Stimulated activated CD4-positive, alpha-beta T cell treated with anti-CD3 and anti-CD28 coated beads, TNF-alpha, amount 100 ng/mL, for 1 hour (primary cell): ENCODE measurements at places on chromosomes 3 and 15.

GRCh38 chr15:83310521-83311456, 26.3 kb upstream of the BNC1 start:
- DNase-seq, result no peak

GRCh38 chr15:40471105-40471807, 472 bp downstream of the CHST14 start:
- DNase-seq, result no peak

- DNase-seq, result no peak
Measured at GRCh38 chr3:43017004-43017403, 37.9 kb downstream of the GASK1A start.

- DNase-seq, result no peak
Measured at GRCh38 chr3:151426341-151426657, 34.6 kb downstream of the IGSF10 start.

DNA sequence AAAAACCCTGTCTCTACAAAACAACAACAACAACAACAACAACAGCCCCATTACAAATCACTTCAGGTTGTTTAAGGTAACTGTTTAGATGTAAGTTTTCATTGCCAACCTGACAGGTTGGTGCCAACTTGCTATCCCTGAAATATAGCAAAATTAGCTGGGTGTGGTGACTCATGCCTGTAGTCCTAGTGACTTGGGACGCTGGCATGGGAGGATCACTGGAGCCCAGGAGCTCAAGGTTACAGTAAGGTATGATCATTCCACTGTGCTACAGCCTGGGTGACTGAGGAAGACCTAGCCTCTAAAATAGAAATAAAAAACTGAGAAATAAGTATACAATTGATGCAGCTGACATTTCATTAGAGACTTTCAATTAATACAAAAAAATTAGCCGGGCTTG, 36.0 kb upstream of the CDAN1 start:
- no peak for DNase-seq

DNA sequence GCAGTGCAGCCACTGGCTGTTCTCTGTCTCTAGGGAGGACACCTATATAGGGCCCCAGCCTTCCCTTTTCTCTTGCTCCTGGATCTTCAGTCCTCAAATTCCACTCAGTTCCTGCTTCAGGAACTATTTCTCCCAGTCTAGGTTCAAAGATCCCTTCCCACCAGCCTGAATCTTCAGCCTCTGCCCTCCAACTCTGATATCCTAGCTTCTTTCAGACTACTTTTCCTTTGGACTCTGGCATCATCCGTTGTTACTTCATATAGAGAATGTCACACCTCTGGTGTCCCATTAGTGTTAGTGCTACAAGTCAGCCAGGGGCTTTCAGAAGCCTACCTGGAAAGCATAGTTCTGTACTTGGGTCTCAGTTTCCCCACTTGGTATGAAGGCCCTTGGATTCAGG, 10.0 kb upstream of the HPS3 start:
- no peak for DNase-seq

DNA sequence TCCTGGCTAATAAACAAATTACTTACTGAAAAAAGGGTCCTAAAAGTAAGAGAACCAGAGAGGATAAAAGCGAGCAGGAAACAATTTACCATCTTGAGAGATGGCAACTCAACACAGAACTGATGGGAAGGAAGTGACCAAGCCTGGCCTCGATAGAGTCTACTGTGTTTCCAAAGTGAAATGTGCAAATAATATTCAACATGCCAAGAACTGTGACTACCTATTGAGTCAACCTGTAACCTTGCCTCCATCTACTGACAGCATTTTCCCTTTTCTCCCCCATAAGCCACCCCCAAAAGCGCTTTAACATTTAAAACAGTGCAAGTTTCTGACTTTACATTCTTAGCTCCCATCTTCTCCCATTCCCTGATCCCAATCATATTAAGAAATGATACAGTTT, 75.4 kb upstream of the PSMD6 start:
- DNase-seq, result no peak

- peak; percentile 49 for DNase-seq
Measured at GRCh38 chr15:45456212-45457106, 66.1 kb downstream of the SLC30A4 start.

DNA sequence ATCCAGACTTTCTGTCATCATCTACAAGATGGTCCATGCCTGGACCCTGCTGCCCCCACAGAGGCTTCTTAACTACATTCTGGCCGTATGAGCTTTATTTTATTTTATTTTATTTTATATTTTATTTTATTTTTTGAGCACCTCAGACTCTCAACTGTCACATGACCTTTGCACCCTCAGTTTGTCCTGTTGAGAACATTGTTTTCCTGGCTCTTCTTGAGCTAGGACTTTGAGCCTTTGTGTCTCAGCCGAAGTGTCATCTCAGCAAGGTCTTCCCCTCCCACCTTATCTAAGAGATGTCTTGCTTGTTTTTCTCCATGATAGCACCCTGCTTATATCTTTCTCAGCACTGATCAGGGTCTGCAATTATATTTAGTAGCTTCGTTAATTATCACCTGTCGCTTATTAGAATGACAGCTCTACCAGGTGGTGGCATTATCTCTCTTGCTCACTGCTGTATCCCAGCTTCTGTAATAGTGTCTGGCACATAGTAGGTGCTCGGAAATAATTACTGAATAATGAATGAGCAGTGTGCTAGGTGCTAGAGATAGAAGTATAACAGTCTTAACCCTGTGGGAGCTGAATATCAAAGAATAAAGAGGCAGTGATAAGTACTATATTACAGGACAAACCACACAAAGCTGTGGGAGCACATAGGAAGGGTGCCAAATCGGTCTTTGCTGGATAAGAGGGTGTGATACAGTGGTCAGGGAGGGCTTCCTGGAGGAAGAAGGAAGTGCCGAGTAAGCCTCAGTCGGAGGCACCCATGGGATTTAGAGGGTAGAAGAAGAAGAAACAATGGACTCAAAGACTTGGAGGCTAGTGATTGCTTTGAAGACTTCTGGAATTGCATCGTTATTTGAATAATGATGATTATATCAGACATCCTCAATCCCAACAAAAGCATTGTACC, 136.2 kb downstream of the ITPR1 start:
- no peak for DNase-seq

DNA sequence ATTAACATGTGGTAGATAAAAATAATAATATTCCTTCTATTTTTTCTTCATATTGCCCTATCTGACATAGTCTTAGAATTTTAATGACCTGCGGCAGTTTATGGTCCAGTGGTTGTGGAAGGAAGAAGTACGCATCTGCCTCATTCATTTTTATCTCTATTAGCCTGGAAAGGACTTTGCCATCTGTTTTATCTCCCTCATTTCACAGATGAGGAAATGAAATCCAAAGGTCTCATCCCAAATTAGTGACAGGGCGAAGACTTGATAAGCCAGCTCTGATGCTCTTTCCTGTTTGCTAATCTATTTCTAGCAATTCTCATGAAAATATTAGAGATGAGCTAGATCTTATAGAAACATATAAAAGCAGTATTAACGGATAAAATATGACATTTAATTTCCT, 113.3 kb downstream of the KLHL25 start:
- DNase-seq, result no peak

DNA sequence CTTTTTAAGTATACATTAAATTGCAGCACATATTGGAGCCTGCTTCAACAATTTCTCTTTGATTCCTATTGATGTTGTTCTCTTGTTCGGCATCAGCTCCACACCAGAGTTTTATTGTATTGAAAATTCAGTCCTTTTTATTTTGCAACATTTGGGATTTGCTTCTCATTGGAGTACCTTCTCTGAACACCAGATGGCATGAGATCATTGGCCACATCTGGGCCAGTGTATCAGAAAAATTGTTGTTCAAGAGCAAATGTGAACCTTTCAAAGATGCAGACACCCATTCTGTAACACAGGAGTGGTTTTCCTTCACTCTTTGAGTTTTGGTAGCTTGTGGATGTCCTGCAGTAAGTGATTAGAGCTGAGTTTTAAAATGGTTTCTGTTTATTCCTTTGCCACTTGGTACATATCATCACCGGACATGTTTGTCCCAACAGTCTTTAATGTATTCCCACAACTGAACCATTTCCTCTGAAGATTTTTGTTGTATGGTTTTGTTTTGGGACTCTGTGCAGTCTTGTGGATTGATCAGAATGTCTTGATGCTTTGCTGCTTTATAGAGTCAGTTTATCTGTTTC, 96.1 kb downstream of the MCTP2 start:
- no peak for DNase-seq

GRCh38 chr3:145094355-145094941, 1066.5 kb downstream of the PLOD2 start:
- DNase-seq, result no peak

- no peak for DNase-seq
Measured at GRCh38 chr15:62841891-62842559, 200.5 kb upstream of the TPM1 start.

- DNase-seq, result no peak
Measured at GRCh38 chr3:128770387-128770786, 44.4 kb downstream of the RAB7A start.

- DNase-seq, result no peak
Measured at GRCh38 chr15:20345401-20345958, 196.1 kb downstream of the GOLGA6L6 start.

- no peak for DNase-seq
Measured at GRCh38 chr3:69149586-69149985, 27.2 kb upstream of the LMOD3 start.

GRCh38 chr15:65101411-65101890, 13.5 kb downstream of the UBAP1L start:
- DNase-seq, result no peak

- DNase-seq, result no peak
Measured at GRCh38 chr3:100041328-100041749, 73.0 kb downstream of the FILIP1L start.

- DNase-seq, result no peak
Measured at GRCh38 chr15:93861956-93862741, 369.2 kb upstream of the MCTP2 start.

GRCh38 chr3:154598166-154598565, 168.2 kb upstream of the GPR149 start:
- no peak for DNase-seq

DNA sequence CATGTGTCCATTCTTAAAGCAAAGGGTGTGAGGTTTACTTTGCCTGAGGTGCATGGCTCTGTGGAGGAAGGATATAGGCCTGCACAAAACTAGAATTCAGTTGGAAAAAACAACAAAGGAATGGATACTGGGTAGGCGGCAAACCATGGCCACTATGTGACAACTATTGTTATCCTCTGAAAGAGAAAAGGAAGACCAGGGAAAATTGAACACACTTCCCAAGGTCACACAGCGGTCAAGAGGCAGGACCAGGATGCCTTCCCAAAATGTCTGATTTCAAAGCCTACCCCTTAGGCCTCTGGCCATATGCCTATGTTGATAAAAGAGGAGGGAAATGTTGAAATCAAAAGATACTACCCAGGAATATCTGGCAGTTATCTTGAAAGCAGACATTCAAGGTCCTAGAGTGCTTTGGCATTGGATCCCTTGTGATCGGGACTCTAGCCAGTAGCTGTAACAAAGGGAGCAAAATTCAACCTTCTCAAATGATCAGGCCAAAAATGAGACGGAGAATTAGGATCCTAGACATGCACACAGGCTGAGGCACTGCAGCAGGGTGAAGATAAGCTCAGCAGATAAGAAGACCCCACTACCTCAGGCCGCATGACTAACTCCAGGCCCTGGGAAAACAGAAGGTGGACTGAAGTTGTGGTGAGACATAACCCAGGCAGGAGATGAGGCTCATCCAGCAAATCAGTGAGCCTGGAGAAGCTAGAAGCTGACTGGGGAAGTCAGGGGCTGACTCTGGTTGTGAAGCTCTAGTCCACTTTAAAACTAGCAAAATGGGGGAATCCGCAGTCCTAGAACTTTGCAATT, 292.2 kb downstream of the NEK10 start:
- no peak for DNase-seq

GRCh38 chr15:85361323-85361722, 19.1 kb upstream of the AKAP13 start:
- DNase-seq, result no peak

- no peak for DNase-seq
Measured at GRCh38 chr3:143002727-143003126, 1.4 kb downstream of the U2SURP start.

- DNase-seq, result no peak
Measured at GRCh38 chr3:8822141-8822540, 52.7 kb upstream of the OXTR start.

DNA sequence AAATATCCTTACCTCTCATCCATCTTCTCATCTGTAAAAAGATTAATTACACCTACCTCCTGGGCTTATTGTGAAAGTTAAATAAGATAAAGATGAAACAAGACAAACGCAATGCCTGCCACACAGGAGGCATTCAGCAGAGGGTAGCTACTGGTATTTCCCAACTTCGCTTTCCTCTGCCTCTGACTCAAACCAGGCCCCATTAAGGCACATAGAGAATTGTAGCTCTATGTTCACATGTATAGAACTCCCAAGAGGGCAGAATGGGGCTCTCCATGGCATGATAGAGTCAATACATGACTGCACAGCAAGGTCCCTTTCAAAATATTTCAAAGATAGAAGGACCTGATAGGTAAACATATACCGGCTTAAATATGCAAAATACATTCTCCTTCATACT, 1.4 kb downstream of the LYSMD2 start:
- no peak for DNase-seq

DNA sequence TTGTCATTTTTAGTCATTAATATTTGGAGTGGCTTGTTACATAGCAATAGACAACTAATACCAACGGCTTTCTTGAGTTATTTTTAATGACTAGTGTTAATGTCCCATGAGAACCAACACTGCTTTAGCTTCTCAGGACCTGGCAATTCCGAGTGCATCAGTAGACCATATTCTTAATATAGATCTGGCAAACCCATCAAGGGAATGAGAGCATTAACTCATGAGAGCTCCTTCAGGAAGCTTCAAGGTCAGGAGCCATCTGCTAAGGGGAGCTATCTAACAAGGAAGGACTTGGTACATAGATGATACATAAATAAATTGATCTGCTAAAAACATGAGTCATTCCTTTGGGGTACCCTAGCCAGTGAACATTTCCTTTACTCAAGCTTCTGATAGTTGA, 122.6 kb upstream of the EPHA3 start:
- no peak for DNase-seq

GRCh38 chr15:58487041-58487723, 55.4 kb downstream of the LIPC start:
- DNase-seq, result no peak

DNA sequence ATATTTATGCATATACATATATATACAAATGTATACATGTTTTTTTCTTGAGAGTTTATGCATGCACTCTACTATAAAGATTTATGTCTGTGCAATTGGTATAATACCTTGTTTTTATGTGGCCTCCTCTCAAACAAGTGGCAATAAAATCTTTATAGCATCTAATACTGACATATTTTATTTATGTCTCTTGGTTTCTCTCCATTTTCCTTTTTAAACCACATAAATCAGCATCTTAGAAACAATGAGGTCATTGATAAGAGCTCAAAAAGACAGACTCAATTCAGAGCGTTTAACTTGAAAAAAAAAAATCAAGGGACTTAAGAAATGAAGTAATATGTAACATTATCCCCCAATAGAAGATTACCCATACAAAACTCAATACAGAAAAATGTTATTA, 1442.2 kb upstream of the ALCAM start:
- DNase-seq, result no peak

- no peak for DNase-seq
Measured at GRCh38 chr3:52346623-52347530, 30.8 kb downstream of the DNAH1 start.

GRCh38 chr3:43086460-43087165, 19.3 kb downstream of the POMGNT2 start:
- DNase-seq, result no peak

GRCh38 chr15:69340243-69340900, 41.7 kb downstream of the PAQR5 start:
- no peak for DNase-seq
